Activated T-cell treated with anti-CD3 and anti-CD28 coated beads, Interleukin-2, amount 50 U/mL, for 72 hours (primary cell): ENCODE measurements at places on chromosomes 7 and 10.

- DNase-seq: no peak
These were observed 333.2 kb upstream of the MGMT start for GRCh38 chr10:129133856-129134255.

DNA sequence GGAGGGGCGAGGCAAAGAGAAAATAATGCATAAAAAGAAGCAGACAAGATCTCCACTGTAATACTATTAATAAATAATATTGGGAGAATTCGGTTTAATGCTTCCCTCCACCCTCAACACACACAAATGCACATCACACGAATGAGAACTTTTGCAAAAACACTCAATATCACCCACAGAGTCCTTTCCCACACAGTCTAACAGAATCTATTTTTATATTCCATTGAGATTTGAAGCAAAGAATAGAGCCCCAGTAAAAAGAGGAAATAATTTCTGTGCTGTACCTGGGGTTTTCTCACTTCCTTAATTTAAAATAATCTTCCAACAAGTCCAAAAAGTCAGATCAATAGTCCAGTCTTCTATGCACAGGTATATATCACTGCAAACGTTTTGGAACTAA lies 17.0 kb downstream of the PIK3AP1 start:
- DNase-seq: no peak

DNA sequence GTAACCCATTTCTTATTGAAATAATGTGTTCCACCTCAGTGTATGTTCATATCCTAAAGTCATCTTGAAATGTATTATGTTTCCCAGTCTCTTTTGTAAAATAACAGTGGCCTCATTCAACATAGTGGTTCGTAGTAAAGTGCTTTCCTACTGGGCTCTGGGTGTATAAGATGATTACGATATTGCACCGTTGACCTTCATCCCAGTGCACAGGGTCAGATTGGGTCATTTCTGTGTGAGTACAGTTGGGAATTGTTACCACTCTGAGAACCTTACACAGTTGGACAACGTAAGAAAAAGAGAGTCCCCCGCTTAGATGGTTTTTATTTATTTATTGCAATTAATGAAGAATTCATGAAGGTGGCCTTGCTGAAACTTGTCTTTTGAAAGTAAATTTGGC lies 135.6 kb downstream of the CHN2 start:
- no peak for DNase-seq

DNA sequence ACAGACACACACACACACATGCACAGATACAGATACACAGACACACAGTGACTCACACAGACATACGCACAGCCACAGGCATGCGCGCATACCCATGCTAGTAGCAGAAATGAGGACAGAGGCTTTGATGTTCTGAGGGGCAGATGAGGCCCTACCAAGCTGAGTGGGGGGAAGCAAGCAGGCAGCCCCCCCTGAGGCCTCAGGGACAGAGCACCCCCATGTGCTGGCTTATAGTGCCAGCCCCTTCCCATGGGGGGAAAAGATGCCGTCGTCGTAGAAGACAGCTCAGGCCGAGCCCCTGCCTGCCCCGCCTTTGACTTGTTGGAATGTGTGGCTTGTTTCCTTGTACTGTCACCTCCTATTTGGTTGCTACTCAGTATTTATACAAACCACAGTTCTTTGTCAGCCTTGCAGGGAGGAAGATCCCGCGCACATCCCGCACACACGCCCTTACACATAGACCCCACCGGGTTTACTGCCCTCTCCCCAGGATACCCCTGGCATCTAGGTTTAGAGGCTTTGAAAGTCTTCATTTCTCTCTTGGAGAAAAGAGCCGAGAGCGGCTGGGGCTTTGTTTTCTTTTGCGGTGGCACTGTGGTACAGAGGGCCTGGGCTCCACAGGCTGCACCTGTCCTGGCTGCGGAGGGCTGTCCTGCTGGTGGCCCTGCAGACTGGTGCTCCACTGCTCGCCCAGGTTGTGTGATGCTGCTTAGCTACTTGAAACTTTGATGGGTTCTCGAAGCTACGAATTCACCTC lies 112.5 kb downstream of the DOCK1 start:
- DNase-seq: no peak

DNA sequence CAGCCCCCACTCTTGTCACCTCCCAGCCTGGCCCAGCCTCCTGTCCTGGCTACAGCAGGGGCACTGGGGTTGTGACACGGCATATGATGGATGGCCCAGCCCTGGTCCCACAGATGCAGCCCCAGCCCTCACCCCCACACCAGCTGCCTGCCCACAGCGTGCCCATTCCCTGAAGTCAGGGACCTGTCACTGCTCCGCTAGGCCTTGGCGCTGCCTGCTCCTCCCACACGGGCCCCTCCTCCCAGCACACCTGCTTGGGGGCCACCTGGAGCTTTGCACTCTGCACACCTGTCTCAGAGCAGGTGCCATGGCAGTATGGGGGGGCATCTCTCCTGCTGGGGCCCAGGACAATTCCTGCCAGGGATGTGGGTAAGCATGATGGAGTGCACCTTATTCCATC lies 3.5 kb downstream of the GCK start:
- DNase-seq: no peak

DNA sequence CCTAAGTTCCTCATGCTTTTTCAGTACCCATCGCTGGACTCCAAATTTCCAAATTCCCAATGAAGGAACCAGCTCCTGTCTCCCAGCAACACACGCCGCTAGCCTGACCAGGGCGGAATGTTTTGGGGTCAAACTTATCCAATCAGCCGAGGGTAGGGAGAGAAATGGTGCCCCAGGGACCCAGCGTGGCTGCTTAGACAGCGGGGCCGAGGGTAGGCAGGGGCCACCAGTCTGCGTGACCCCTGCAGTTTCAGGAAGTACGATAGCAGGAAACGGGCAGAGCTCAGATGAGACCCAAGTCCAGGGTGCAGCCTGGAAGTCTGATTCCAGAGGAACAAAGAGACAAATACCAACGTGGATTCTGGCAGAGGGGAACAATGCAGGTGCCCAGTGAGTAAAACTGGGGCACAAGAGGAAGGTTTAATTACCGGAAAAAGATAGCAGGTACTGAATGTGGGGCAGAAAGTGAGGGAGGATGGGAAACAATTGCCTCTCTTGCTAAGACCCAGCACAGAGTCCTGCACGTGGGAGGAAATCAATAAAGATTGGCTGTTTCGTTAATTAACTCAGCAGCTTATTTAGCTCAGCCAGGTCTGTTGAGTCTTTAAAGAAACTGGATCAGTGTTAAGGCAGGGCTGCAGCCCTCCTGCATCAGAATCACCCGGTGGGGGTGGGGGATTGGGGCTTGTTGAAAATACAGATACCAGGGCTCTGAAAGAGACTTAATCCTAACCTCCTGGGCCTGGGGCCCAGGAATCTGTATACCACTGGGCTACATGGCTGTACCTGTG lies 50.4 kb upstream of the NFE2L3 start:
- no peak for DNase-seq

GRCh38 chr7:22589641-22590201 lies 89.7 kb upstream of the STEAP1B start:
- no peak for DNase-seq
